Thoracic aorta endothelial cell (primary cell): ENCODE measurements at places on chromosomes 5 and 9. TPM values are rescaled to one million over a fixed set of nuclear protein-coding genes. Genes with fewer than 3 reads are reported as not detected.

PGM5 gene
- 0.27 and 0.93 TPM in 2 replicates for total RNA-seq

SOWAHA gene
- not detected in 2 replicates for total RNA-seq

DRD1 gene
- not detected in 2 replicates for total RNA-seq

SPATA31D4 gene
- total RNA-seq, result not detected in 2 replicates

IL5 gene
- total RNA-seq, result not detected in 2 replicates

PFN3 gene
- not detected in 2 replicates for total RNA-seq

N4BP3 gene
- 16.0 and 20.8 TPM in 2 replicates for total RNA-seq

FREM1 gene
- total RNA-seq, result 0.07 and 0.27 TPM in 2 replicates

BSPRY gene
- total RNA-seq, result not detected in 2 replicates

MYMK gene
- not detected in 2 replicates for total RNA-seq
